ENCODE measurements at places on chromosomes 4 and X.

GRCh38 chrX:22373766-22374165 lies 101.1 kb downstream of the CBLL2 start:
- no peak for DNase-seq
- no peaks in the 10 kb centered on the region for H3K27me3 ChIP-seq
- H3K4me1 ChIP-seq = no peaks in the 10 kb centered on the region

- peaks cover 6% of the 10 kb centered on the region for H3K4me1 ChIP-seq
- H3K4me3 ChIP-seq = no peak overlapping the region
Observed at GRCh38 chr4:137957806-137958205, 284.3 kb downstream of the SLC7A11 start.

DNA sequence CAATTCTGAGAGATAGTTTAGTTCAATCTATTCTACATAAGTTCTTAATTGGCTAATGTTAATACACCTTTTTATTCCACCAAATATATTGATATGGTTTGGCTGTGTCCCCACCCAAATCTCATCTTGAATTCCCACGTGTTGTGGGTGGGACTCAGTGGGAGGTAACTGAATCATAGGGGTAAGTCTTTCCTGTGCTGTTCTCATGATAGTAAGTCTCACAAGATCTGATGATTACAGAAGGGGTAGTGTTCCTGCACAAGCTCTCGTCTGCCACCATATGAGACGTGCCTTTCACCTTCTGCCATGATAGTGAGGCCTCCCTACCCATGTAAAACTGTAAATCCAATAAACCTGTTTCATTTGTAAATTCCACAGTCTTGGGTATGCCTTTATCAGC lies 11.3 kb downstream of the PPA2 start:
- H3K4me3 ChIP-seq = no peak overlapping the region
- H3K27me3 ChIP-seq = no peaks in the 10 kb centered on the region
- peaks cover 4% of the 10 kb centered on the region for H3K36me3 ChIP-seq
- H3K4me1 ChIP-seq = no peaks in the 10 kb centered on the region

DNA sequence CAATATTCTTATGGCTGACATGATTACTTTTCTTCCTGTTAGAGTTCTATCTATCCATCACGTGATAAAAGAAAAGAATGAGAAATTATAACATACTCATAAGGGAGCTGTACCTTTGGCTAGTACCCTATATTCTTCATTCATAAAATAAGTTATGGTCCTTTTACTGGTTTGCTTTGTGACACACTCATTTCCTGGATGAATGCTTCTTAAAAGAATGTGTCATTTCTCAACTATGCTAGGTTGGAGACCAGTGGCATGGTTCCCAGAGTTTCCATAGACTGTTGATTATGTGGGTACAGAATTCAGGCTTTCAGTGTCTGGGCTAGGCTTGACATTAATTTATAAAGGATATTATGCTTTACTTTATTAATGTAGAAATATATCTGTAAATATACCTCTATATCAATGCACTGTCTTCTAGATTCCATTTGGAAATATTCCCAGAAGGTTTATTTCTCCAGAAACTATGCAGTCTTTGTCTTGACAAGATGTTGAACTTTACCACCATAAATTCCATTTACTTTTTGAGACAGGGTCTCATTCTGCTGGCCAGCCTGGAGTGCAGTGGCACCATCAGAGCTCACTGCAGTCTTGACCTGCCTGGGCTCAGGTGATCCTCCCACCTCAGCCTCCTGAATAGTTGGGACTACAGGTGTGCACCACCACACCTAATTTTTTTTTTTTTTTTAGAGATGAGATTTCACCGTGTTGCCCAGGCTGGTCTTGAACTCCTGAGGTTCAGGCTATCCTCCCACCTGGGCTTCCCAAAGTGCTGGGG lies 23.8 kb downstream of the NUDT6 start:
- no peak overlapping the region for H3K4me3 ChIP-seq
- no peak overlapping the region for H3K27ac ChIP-seq
- DNase-seq = no peak
- H3K27me3 ChIP-seq = no peaks in the 10 kb centered on the region

DNA sequence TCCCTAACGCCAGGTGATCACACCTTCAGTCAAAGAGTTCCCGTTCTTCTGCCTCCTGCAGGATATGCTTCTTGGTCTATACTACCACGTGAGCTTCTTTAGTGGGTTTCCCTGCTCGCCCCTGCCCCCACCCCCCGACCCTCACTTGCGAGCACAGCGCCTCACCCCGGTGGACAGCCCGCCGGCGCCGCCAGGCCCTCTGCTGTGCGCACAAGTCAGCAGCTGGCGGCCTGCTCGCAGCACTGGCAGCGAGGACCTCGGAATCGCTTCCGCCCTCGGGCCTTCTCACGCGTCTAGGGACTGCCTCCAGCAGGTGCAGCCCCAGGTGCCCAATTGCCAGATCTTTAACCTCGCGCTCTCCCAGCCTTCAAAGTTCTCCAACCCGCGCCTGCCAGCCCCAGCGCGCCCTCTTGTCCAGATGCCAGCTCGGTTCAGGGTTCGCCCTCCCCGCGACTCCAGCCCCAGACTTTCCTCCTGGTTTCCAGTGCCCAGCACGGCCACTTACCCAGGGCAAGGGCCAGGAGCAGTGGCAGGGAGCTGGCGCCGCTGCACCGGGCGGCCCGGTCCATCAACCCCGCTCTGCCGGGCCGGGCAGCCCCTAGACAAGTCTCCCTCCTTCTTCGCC lies 454 bp downstream of the BTC start:
- peak; percentile 91 for DNase-seq
- H3K36me3 ChIP-seq = no peaks in the 10 kb centered on the region
- H3K4me1 ChIP-seq = no peaks in the 10 kb centered on the region

DNA sequence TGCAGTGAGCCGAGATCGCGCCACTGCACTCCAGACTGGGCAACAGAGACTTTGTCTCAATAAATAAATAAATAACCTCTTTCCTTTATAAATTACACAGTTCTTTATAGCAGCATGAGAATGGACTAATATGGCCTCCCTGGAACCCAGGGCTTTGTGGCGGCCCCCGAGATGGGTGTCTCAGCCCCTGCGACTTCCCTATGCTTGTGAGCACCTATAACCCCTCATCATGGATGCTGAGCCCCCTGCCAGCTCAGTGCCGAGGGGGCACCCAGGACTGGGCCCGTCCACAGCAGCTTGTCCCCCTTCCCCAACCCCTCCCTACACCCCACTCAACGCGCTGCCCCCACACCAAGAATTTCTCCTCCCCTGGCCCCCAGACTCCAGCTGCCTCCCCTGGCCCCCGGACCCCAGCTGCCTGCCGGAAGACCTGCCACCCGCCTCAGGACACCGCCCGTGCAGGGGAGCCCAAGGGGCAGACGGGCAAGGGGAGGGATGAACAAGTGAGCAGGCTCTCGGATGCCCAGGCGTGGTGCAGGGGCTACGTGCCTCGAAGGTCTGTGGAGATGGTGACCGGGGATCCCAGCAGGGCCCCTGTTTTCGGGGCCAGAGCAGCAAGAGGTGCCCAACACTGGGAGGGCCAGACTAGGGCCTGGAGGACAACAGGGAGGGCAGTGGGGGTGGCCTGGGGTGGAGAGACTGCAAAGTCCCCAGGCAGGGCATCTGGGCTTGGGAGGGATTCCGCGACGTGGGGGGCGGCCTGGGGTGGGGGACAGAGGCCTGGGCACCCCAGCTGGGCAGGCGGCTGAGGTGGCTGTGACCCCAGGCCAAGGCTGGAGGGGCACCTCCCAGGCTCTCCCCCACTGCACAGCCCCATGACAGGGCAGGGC lies 74.0 kb downstream of the FAM53A start:
- H3K4me1 ChIP-seq = no peaks in the 10 kb centered on the region
- no peak overlapping the region for H3K4me3 ChIP-seq
- no peak overlapping the region for H3K27ac ChIP-seq
- DNase-seq = no peak
- no peaks in the 10 kb centered on the region for H3K36me3 ChIP-seq

- H3K4me3 ChIP-seq = no peak overlapping the region
- no peaks in the 10 kb centered on the region for H3K27me3 ChIP-seq
- no peaks in the 10 kb centered on the region for H3K36me3 ChIP-seq
- peak; percentile 51 for DNase-seq
- H3K4me1 ChIP-seq = no peaks in the 10 kb centered on the region
- no peak overlapping the region for H3K27ac ChIP-seq
Observed at GRCh38 chr4:139214039-139214534, 37.1 kb upstream of the ELF2 start.
